ENCODE measurements at places on chromosomes 7 and 10.

DNA sequence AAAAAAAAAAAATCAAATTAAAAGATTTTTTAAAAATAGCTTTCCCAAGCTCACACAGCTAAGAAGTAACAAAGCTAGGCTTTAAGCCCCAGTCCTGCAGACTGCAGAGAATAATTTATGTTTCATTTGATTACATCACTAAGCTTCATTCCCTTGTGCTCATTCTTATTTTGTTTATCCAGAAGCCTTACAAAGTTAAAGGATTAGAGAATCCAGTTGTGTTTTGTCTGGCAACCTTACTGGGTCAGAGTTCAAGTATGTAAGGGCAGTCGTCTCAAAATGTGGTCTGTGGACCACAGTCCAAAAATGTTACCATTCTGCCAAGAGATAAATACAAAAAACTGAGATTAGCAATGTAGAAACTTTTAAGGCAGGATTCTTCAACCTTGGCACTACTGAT lies 32.1 kb upstream of the EZH2 start:
- no peak for DNase-seq

DNA sequence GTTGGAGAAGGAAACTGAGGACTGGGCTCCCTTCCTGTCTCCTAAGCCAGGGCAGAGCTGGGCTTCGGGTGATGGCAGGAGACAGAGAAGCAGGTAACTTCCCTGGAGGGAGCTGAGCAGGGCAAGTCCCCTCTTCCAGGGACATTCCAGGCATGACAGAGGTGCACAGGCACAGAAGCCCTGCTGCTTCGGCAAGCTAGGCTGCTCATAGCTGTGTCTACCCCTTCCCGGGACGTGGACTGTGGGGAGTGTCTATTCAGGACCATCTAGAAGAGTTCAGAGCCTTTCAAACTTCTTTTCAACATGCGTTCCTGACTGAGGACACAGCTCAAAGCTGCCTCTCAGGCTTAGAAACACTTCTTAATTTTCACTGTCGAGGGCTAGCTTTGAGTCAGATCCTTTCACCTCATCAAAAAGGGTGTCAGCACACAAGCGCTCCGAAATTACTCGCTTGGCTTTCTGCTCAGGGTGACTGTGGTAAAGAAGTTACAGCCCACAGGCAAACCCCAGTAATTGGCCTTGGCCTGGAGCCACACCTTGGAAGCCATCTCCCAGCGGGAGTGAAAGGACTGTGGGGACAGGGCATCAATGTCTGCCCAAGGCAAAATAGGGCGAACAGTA lies 63.7 kb upstream of the STEAP1B start:
- DNase-seq = no peak

GRCh38 chr7:36312915-36313334 lies 76.7 kb upstream of the ANLN start:
- DNase-seq = no peak

DNA sequence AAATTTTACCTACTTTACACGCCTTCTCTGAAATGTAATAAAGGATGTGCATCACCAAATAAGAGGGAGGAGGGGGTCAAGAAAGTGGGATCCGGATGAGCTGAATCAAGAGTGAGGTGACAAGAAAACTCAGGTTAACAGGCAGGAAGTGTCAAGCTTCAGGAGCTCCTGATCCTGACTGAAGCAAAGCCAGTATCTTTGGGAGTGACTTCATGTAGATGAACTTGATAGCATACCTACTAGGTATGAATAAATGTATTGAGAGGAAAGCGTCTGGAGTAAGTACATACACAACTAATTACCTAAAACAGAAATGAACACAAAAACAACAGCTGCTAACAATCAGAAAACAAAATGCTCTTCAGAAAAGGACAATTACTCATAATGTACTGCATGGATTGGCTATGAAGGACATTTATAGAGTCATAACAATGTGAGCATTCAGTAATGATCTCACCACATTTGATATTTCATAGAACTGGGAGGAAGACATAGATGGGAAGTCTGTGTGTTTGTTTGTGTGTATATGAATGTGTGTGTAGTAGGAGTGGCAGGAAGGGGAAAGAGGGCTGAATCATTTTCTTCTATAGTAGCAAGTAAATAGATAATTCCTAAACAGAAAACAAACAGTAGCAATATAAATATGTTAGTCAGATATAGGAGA lies 29.4 kb downstream of the PRKG1 start:
- no peak for DNase-seq

GRCh38 chr7:136890399-136890798 lies 21.9 kb downstream of the CHRM2 start:
- DNase-seq = no peak

DNA sequence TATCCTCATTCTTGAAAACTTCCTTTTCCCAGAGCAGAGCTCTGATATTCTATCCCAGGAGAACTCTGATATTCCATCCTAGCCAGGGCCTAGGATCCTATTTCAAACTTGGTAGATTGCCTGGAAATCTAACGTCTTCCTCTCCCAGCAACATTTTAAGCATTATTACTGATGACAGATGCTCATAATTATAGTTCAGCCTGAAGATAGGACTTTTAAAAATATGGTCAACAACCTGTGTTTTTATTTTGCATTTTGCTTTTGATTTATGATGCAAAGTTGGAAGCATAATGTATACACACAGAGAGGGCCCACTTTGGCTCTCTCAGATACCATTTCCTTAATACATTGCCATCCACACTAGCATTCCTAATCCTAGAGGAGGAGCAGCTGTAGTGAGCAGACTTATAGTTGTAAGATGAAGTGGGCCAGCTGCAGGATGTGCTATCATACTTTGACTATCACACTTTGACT lies 457.4 kb upstream of the TPK1 start:
- DNase-seq = no peak
